ENCODE measurements at places on chromosomes 11 and 22.

- no peak for DNase-seq
These were observed 37.9 kb downstream of the KCNQ1 start for GRCh38 chr11:2482745-2483144.

DNA sequence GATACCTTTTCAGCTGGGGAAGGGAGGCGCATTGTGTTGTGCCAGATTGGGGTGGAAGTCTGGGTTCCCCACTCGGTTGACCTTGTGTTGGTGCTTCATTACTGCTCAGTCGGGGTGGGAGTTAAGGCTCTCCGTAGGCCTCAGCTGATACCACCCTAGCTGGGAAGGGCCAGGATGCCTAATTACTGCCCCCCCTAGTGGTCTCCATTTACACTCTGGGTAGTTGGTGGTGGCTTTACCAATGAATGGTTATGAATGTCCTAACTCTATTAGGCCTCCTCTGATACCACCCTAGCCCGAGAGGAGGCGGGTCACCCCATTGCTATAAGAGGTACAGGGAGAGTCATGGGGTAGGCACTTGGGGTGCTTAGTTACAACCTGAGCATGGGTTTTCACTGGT is 27.5 kb upstream of the HIKESHI start:
- DNase-seq: no peak

GRCh38 chr11:114847306-114847975 is 169.1 kb downstream of the NXPE2 start:
- peak; percentile 34 for DNase-seq

DNA sequence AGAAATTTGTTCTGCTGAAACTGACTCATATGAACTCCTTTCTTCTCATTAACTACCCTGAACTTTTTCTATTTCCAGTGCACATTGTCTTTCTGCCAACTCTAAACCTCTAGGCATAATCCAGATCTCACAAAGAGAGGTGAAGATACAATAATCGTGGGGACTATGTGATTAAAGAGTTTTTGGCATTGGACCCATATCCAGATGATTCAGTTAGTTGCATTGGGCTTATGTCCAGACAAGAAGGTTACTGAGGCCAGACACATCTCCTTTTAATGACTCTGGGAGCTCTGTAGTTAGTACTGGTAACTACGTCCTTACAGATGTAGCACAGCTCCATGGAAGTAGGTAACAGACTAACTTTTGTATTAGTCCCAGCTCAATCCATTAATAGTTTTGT is 273.0 kb downstream of the CASP12 start:
- peak; percentile 79 for DNase-seq

DNA sequence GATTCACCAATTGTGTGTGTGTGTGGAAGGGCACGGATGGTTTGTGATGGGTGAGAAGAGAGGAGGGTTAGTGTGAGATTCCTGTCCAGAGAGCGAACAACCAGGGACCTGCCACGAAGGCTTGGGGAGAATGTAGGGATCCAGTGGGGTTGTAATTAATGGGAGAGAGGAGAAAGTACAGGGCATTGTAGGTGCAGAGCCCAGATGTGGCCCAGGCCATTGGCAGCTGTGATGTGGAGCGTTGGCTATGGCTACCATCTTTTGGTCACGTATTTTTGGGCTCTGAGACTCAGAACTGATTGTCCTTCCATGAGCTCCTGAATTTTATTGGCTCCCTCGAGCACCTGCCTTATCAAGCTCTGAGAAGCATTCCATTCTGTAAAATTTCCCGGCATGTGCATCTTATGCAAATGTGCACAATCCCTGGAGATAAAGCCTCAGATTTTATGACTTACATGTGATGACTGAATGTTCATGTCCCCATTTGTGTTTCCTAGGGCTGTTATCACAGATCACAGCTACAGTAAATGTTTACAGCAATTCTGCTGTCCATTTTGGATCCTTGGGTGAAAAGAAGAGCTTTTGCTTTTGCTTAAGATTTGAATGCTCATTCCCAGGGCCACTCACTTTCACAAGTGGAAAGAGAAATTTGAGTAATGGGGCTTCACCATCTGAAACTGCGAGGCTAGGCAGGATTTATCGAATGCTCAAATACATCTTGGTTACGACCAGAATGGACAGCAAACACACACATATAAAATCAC is 33.1 kb downstream of the SLC5A1 start:
- no peak for DNase-seq

DNA sequence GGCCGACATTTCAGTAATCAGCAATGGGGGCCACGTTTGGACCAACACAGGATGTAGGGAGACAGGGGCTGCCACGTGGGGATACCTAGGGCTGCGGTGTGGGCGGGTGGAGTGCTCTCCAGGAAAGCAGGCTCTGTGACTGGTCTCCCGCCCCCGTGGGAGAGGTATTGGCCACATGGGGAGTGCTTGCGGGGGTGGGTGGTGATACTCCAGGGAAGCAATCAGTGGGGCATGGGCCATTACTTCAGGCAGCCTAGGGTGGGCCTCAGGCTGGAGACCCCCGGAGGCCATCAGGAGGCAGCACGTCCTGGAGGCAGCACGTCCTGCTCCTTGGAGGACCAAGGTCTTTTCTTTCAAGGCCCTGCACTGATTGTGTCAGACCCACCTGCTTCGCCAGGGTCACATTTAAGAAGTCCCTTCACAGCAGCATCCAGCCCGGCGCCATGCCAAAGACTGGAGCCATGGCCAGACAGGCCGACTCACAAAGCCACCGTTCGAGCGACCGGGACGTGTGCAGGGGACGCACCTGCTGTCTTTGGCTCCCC is 3.0 kb upstream of the MUC2 start:
- no peak for DNase-seq

GRCh38 chr11:85961930-85962363 is 106.8 kb downstream of the CCDC83 start:
- DNase-seq: no peak

DNA sequence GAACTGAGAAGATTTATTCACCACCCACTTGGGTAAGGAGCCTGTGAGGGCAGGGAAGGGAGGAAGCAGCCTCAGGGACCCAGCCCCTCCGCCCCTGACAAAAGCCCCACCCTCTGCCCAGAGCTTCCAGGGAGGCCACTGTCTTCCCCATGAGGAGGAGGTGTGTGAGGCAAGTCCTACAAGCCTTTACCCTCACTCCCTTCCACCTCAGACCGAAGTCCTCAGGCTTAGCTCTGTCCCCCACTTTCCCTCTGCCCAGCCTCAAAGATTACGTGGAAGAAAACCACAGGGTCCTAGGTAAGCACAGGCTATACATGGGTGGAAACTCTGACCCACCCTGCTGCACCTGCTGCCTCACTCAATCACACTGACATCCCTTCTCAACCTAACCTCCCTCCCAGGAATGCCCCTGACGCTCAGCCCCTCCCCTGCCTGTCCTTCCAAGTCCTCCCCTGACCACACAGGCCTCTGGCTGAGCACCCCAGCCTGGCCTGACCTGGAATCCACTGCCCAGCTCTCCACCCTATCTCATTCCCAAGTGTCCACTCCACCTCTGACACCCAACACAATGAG is 3.6 kb upstream of the ARAP1 start:
- no peak for DNase-seq

GRCh38 chr11:65606876-65607613 is 7.0 kb downstream of the MAP3K11 start:
- no peak for DNase-seq

GRCh38 chr11:45994371-45995341 is 72.2 kb downstream of the LARGE2 start:
- no peak for DNase-seq

DNA sequence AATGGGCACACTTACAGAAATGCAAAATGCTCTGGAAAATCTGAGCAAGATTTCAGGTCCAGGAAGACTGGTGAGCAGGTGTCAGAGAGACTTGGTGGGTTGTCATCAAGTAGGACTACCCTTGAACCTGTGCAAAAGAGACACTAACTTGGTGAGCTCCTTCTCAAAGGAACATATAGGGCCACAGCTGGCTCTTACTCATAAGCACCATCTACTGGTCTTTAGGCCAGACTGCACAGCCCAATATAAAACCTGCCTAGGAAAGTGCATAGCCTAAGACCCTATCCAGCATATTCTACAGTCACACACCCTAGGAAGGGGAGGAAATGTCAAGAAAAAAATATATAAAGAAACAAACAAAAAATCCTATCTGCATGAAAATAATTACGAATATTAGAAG is 18.2 kb upstream of the OR10W1 start:
- DNase-seq: no peak

DNA sequence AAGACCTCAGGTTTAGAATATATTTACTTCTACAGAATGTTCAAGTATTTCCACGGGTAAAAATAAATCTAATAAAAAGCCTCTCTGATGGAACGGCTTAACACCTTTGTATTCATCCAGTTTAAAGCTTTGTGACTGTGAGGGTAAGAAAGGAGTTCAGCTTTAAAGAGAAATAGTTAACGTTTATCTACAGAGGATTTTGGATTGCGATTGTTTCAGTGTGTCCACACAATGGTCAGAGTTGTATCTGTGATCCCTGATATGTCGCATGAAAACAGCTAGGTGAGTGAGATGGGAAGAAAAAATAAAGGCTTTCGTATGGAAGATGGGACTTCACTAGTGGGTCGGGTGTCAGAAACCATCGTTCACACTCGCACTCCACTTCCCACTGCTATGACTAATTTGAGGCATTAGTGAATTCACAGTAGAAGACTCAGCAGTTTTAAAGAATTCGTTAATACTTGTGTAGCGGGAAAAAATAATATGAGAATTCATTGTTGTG is 1.6 kb downstream of the APLP2 start:
- no peak for DNase-seq

DNA sequence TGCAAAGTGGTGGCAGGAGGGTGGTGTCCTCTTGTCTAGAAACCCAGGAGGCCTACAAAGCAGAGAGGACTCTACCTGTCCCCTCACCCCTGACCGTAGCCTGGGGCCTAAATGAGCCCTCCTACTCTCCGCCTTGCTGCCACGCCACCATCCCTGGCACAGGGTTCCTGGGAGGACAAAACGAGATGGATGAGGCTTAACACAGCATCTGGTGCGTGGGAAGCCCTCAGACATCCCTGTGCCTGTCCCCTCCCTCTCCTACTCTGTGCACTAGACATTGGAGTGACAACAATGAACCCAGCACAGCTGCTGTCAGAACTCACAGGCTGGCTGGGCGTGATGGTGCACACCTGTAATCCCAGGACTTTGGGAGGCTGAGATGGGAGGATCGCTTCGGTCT is 36.4 kb upstream of the DKK3 start:
- no peak for DNase-seq

DNA sequence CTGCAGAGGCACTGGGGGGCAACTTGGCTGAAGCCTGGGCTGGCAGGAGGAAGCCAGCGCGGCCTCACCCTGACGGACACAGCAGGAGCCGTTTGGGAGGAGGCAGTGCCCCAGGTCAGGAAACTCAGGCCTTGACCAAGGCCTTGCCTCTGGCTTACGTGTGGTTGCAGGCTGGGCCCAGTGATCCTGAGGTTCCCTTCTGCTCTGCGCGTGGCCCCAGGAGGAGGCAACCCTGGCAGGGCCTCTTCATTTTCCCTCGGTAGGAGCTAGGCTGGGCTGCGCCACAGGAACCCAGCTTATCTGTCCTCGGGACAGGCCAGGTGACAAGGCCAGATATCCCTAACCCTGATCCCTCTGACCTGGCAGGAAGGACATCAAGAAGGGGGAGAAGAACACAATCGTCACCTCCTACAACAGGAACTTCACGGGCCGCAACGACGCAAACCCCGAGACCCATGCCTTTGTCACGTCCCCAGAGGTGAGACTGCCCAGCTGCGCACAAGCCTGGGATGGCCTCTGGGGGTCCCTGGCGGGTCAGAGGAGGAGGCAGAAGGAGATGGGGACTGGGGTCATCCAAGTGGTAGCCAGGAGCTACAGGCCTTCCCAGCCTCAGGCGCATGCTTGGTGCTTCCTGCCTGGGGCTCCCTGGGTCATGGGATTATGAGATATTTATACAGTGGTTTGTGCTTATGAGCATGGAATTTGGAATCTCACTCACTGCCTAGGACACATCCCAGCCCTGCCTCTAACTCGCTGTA is 20.6 kb downstream of the POLR3H start:
- DNase-seq: no peak

GRCh38 chr11:130163346-130164220 is 4.0 kb downstream of the ST14 start:
- DNase-seq: no peak

GRCh38 chr22:17302616-17303015 is 66.6 kb upstream of the CECR2 start:
- no peak for DNase-seq

- DNase-seq: no peak
These were observed 121.3 kb downstream of the NECTIN1 start for GRCh38 chr11:119607726-119608125.

DNA sequence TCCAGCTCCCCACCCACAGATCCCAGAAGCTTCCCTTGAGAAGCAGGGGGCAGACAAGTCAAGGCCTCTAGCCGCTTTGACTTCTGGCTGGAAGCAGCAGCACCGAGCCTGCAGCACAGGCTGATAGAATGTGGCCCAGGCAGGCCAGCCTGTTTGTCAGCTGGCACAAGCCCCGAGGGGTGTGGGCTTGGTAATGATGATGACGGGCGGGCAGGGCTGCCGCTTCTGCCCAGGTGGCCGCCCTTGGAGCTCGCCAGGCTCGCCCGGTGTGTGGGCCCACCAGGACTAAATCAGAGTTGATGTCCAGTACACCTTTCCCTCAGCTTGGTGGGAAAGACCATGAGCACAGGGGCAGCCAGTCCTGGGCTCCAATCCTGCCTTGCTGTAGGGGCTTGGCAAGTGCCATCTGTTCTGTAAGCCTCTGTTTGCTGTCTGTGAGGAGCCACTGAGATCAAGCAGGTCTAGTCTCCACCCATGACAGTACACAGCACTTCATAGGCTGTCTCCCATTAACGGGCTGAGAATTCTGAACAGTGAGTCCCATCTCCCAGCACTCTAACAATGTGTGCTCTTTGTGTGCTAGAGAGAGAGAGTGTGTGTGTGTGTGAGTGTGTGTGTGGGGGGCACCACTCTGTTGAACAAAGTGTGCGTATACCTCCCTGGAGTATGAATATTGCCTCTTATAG is 26.8 kb downstream of the MICAL2 start:
- no peak for DNase-seq

GRCh38 chr11:58898106-58898505 is 41.2 kb upstream of the GLYATL1 start:
- DNase-seq: no peak

DNA sequence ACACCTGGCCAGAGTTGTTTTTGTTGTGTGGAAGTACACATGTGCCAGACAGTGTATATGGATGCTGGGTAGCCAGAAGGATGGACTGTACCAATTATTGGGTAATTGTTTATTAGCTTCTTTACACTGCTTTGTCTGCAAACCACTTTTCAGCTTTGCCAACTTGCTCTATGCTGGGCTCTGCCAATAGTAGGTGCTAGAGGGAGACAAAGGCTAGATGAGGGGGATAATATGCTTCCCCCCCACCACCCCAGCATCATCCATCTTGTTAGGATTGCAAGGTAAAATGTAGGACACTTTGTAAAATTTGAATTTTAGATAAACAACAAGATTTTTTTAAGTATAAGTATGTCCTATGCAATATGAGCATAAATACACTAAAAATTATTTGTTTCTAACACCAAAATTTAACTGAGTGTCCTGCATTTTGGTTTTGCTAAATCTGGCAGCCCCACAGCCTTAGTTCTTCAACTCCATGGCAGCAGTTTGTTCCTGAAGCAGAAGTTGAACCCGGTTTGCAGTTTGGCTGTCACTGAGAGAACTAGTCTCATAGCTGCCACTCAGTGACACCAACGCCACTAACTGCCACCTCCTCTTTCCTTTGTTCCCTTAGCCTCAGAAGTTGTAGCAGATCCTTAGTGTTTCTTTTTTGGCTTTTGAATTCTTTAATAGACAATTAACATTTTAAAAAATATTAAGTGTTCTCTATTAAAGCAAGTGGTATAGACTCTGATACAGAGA is 78.8 kb downstream of the CCDC81 start:
- DNase-seq: no peak
